ENCODE measurements at places on chromosomes 4 and X. TPM values are rescaled to one million over a fixed set of nuclear protein-coding genes. Genes with fewer than 3 reads are reported as not detected.

The SMIM31 gene
- not detected for total RNA-seq

The RIBC1 gene
- 0.63 TPM for total RNA-seq

The CENPVL3 gene
- total RNA-seq, result 1.3 TPM

The GAGE12J gene
- not detected for total RNA-seq

The NIPAL1 gene
- 1.3 TPM for total RNA-seq

The TEC gene
- 4.7 TPM for total RNA-seq

The SERTM2 gene
- not detected for total RNA-seq

The SMS gene
- 120 TPM for total RNA-seq

The PRDM5 gene
- 15.0 TPM for total RNA-seq

The NAP1L3 gene
- total RNA-seq, result 91.7 TPM

The RXFP1 gene
- 1.6 TPM for total RNA-seq

The GAGE12E gene
- total RNA-seq, result not detected

The POF1B gene
- not detected for total RNA-seq

The TMPRSS11D gene
- total RNA-seq, result not detected

The CPZ gene
- total RNA-seq, result 0.31 TPM

The SRPK3 gene
- not detected for total RNA-seq

The BEX2 gene
- 111 TPM for total RNA-seq
